ENCODE measurements at places on chromosomes 2 and 18. TPM values are rescaled to one million over a fixed set of nuclear protein-coding genes. Genes with fewer than 3 reads are reported as not detected.

NETO1 gene
- total RNA-seq: 19.3 TPM

TM4SF20 gene
- not detected for total RNA-seq

MAB21L4 gene
- not detected for total RNA-seq

DNA sequence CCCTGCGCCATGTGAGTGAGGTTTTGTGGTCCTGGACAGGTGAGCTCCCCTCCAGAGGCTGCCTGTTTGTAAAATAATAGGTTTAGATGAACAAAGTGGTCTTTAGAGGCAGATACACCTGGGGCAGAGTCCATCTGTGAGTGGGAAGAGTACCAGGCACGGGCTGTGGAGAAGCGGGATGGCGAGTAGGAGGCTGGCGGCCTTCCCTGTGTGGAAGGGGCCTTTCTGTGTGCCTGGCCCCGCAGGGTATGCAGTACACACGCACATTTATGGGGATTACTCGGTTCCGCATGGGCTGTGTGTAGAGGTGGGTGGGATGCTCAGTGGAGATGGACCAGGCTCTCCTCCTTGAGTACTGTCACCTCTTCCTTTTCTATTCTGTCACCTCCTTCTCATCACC, 64.1 kb downstream of the AGAP1 start:
- no peak for DNase-seq
- no peaks in the 10 kb centered on the region for H3K27me3 ChIP-seq
- H3K4me1 ChIP-seq: peaks cover 8% of the 10 kb centered on the region
- no peak overlapping the region for H3K27ac ChIP-seq

TNS1 gene
- 5.1 TPM for total RNA-seq

GRCh38 chr18:49023938-49024803, 73.4 kb upstream of the SMAD7 start:
- no peaks in the 10 kb centered on the region for H3K36me3 ChIP-seq
- H3K4me1 ChIP-seq: no peaks in the 10 kb centered on the region
- H3K27ac ChIP-seq: no peak overlapping the region
- no peaks in the 10 kb centered on the region for H3K27me3 ChIP-seq
- H3K4me3 ChIP-seq: no peak overlapping the region

DSC2 gene
- 39.7 TPM for total RNA-seq
